ENCODE measurements at places on chromosomes 3 and 15. TPM values are rescaled to one million over a fixed set of nuclear protein-coding genes. Genes with fewer than 3 reads are reported as not detected.

The SLC51B gene
- total RNA-seq: not detected

The SAMMSON gene
- total RNA-seq: not detected

The EPHA6 gene
- total RNA-seq: not detected

The MAGEL2 gene
- not detected for total RNA-seq

The C3orf70 gene
- 0.06 TPM for total RNA-seq

GRCh38 chr15:85727068-85727467, 67.7 kb downstream of the KLHL25 start:
- no peak overlapping the region for H3K4me3 ChIP-seq
- no peaks in the 10 kb centered on the region for H3K27me3 ChIP-seq
- H3K27ac ChIP-seq: no peak overlapping the region
- H3K4me1 ChIP-seq: peaks cover 32% of the 10 kb centered on the region
- H3K36me3 ChIP-seq: peaks cover 71% of the 10 kb centered on the region

- DNase-seq: no peak
- no peaks in the 10 kb centered on the region for H3K4me1 ChIP-seq
- H3K27ac ChIP-seq: no peak overlapping the region
- peaks cover 2% of the 10 kb centered on the region for H3K27me3 ChIP-seq
These were observed 309.5 kb downstream of the THSD4 start for GRCh38 chr15:71424765-71425164.

DNA sequence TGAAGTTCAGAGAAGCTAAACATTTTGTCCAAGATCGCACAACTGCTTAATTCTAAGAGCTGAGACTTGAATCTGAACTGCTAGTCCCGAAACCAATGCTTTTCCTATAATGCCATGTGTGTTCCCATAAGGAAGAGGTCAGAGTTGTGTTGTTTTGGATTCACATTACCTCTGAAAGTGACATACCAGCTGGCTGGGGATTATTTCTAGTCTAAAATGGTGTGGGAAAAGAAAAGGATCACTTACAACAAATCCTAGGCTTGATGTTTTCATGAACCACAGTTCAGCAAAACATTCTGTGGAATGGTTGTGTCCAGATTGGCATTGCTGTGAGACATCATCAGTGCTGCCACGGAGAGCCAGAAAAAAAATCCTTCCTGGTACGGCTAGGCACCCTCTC, 35.0 kb upstream of the LRRC3B start:
- no peaks in the 10 kb centered on the region for H3K4me1 ChIP-seq
- H3K36me3 ChIP-seq: no peaks in the 10 kb centered on the region
- no peak for DNase-seq

- no peak overlapping the region for H3K27ac ChIP-seq
- no peak for DNase-seq
- H3K27me3 ChIP-seq: no peaks in the 10 kb centered on the region
- H3K36me3 ChIP-seq: no peaks in the 10 kb centered on the region
- no peak overlapping the region for H3K4me3 ChIP-seq
These were observed 28.0 kb upstream of the DUSP7 start for GRCh38 chr3:52084216-52084945.

DNA sequence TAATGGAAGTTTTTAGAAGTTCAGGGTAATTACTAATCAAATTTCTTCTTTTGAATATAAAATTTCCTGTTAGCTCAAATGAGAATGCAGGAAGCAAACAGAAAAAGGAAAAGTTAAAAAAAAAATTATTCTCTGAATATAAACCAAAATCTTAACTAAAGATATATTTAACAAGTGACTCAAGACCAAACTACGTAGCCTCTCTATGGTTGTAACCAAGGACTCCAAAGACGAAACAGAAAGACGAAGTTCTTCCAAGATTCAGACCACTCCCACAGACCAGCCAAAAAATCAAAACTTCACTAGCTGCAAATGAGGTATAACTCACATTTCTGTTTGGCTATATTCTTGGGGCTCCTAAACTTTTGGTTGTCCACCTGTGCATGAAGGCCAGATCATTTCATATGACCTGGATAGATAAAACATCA, 846.5 kb upstream of the ALCAM start:
- no peak overlapping the region for H3K27ac ChIP-seq
- no peak for DNase-seq
- H3K4me3 ChIP-seq: no peak overlapping the region
- no peaks in the 10 kb centered on the region for H3K4me1 ChIP-seq
- H3K36me3 ChIP-seq: no peaks in the 10 kb centered on the region

GRCh38 chr3:142366434-142366833, 81.4 kb downstream of the XRN1 start:
- peaks cover 35% of the 10 kb centered on the region for H3K36me3 ChIP-seq
- H3K4me3 ChIP-seq: no peak overlapping the region
- no peak overlapping the region for H3K27ac ChIP-seq
- H3K27me3 ChIP-seq: no peaks in the 10 kb centered on the region

GRCh38 chr3:157581371-157581770, 78.2 kb upstream of the VEPH1 start:
- H3K4me3 ChIP-seq: no peak overlapping the region
- H3K36me3 ChIP-seq: no peaks in the 10 kb centered on the region
- no peaks in the 10 kb centered on the region for H3K4me1 ChIP-seq
- DNase-seq: no peak
- peaks cover 4% of the 10 kb centered on the region for H3K27me3 ChIP-seq

DNA sequence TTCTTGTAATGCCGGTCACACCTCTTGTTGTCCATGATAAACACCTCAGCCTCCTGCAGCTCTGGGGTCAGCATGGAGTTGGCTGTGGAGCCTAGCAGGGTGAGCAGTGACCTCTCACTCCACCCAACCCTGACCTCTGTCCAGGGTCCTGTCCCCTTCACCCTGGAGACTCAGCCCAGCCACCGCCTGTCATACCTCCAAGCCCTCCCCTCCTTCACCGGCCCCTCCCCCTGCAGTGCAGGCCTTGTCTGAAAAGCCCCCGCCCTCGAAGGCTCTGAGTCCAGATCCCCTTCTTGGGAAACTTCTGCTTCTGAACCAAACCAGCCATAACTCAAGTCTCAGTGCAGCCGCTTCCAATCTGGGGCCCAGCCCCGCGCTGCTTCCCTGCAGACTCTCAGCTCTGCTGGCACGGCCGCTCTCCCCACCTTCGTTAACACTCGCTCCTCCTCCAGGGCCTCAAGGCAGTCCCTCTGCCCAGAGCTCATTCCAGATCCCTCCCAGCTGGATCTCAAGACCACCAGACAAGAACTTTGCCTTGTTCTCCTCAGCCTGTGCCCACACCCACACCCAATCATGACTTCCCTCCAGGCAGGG, 25.4 kb upstream of the PRSS50 start:
- no peak overlapping the region for H3K27ac ChIP-seq
- no peak overlapping the region for H3K4me3 ChIP-seq
- no peaks in the 10 kb centered on the region for H3K4me1 ChIP-seq
- H3K27me3 ChIP-seq: peaks cover 13% of the 10 kb centered on the region
- no peaks in the 10 kb centered on the region for H3K36me3 ChIP-seq

DNA sequence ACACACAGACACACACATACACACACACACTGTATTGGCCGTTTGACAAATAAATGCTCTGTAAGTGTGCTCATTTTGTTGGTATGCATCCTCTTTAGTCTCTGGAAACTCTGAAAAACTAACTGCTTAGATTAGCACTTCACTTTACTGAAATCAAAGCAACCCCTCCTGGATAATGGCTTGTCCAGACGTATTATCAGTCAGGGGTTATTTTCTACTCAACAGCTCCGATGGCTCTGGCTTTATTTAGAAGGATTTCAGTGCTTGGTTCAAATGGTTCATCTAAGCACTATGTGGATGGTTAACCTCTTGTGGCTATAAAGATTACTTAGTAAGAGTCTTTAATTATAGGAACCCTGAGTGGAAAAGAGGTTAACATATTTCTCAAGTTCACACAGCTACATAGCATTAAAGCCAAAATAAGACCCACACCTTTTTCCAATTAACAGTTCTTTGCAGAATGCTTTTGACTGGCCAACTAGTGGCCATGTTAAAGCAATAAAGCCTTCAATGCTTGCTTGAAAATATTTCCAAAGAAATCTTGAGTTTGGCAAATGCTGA, 516.1 kb upstream of the NAALADL2 start:
- H3K27ac ChIP-seq: no peak overlapping the region
- no peak for DNase-seq
- no peaks in the 10 kb centered on the region for H3K36me3 ChIP-seq

DNA sequence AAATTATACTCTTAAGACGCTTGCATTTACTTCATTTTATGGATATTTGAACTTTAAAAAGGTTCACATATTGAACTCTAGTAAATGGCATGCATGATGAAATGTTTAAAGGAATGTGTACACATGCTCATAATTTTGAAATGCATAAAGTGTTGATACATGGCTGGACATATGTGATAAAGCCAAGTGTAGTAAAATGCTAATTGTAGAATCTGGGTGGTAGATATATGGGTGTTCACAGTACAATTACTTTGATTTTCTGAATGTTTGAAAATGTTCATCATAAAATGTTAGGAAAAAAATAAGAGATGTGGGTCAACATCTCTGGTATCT, 4.2 kb upstream of the EFHB start:
- peaks cover 16% of the 10 kb centered on the region for H3K4me1 ChIP-seq
- no peak for DNase-seq
- H3K36me3 ChIP-seq: peaks cover 2% of the 10 kb centered on the region
- H3K27me3 ChIP-seq: peaks cover 5% of the 10 kb centered on the region
- no peak overlapping the region for H3K4me3 ChIP-seq

DNA sequence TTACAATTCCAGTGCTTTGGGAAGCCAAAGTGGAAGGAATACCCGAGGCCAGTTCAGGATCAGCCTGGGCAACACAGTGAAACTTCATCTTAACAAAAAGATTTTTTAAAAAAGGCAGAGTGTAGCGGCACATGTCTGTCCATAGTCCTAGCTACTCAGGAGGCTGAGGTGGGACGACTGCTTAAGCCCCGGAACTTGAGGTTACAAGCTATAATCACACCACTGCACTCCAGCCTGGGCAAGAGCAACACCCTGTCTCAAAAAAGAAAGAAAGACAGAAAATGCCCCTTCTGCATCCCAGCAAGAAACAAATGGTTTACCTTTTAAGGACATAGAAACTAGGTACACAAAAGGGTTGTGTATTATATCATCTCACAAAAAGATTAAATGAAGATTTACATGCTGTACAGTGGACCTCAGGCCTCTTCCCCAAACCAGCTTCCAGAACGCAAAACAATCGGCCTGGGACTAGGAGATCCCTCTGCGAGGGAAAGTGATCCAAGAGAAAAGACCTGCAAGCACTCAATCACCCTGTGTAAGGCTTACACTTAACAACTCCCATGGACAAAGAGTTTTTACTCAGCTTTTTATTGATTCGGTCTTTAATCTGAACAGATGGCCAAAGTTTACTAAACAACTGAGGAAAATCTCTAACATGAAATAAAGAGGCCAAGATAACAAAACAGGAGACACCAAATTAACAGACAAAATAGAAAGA, 21.2 kb downstream of the TFDP2 start:
- H3K4me3 ChIP-seq: no peak overlapping the region
- H3K4me1 ChIP-seq: no peaks in the 10 kb centered on the region
- no peaks in the 10 kb centered on the region for H3K27me3 ChIP-seq
- DNase-seq: no peak
- no peak overlapping the region for H3K27ac ChIP-seq

DNA sequence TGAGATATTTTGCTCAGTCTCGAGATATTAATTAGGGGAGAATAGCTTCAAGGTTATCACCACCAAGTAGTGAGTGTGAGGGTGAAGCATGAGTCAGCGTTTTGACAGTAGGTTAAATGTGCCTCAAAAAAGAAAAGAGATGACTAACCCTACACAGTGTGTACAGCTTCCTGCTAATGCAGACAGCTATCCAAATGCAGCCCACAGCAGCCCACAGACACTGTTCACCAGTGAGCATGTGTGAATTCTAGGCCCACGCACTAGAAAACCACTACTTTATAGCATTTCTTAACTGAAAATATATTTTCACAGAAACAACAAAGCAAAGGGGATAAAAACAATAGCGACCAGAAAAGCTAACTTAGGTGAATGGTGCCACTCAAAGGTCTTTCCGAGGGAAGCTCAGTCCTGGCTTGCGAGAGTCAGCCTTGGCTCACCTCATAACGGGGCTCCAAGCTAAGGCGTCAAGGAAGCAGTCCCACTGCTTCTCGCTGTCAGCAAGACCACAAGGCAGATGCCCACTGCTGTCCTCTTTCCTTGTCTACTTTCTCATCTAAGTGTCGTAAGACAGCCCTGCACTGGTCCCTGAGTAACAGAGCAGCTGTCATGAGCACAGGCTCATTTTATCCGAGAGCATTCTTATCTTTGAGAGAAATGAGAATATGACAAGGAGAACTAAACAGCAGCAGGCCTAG, 47.6 kb downstream of the TXNRD3 start:
- no peaks in the 10 kb centered on the region for H3K36me3 ChIP-seq
- no peaks in the 10 kb centered on the region for H3K27me3 ChIP-seq
- no peak overlapping the region for H3K4me3 ChIP-seq
- H3K4me1 ChIP-seq: peaks cover 12% of the 10 kb centered on the region

DNA sequence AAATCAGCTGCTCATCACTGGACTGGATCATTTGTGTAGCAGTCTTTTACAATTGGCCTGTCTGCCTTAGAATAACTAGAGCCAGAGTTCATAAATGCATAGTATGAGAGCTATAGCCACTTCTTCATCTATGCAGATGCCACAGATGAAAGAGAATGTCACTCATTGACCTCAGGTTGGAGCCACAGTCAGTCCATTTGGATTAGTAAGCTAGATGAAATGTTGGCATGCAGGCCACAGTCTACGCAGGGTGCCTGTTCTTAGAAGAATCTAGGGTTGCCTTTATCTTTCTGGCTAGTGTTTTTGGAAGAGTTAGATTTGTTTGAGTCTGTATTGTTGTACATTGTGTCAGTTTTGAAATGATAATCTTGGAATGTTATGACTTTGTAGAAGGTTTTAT, 25.4 kb upstream of the EDEM1 start:
- no peak overlapping the region for H3K4me3 ChIP-seq
- H3K27ac ChIP-seq: peak overlapping the region; percentile 3
- no peak for DNase-seq
- peaks cover 9% of the 10 kb centered on the region for H3K36me3 ChIP-seq
- peaks cover 27% of the 10 kb centered on the region for H3K4me1 ChIP-seq

- H3K27ac ChIP-seq: no peak overlapping the region
- H3K4me1 ChIP-seq: peaks cover 14% of the 10 kb centered on the region
- peaks cover 19% of the 10 kb centered on the region for H3K27me3 ChIP-seq
These were observed 6.8 kb upstream of the PDCD6IP start for GRCh38 chr3:33791477-33792166.

DNA sequence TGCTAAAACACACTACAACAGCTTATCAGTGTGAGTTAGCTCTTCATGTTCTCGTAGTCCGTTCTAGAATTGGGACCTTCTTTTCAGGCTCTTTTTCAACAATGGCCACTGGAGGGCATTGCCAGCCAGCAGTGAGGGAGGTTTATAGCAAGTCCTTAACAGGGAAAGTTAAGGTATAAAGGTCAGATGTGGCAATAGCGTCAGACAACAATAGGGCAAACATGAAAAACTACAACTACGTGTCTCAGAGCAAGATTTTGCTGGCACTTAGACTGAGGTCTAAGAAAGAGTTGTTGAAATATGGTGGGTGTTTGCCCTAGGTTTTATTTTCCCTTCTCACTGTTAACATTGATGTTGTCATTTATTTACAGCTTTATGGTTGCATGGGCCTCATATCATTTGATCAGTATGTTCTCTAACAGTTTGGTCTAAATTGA, 161.4 kb downstream of the GMNC start:
- no peak overlapping the region for H3K27ac ChIP-seq
- no peak overlapping the region for H3K4me3 ChIP-seq
- peaks cover 33% of the 10 kb centered on the region for H3K27me3 ChIP-seq
- no peaks in the 10 kb centered on the region for H3K36me3 ChIP-seq

Measured in activated CD4-positive, alpha-beta T cell treated with anti-CD3 and anti-CD28 coated beads, Interleukin-2, amount 10 ng/mL, durations not matched to agents 7 days and 5 days (primary cell).